Activated naive CD8-positive, alpha-beta T cell treated with anti-CD3 and anti-CD28 coated beads for 36 hours (primary cell): ENCODE measurements at places on chromosomes 16 and 17.

GRCh38 chr16:56625943-56626654 is 518 bp downstream of the MT1E start:
- DNase-seq: no peak

DNA sequence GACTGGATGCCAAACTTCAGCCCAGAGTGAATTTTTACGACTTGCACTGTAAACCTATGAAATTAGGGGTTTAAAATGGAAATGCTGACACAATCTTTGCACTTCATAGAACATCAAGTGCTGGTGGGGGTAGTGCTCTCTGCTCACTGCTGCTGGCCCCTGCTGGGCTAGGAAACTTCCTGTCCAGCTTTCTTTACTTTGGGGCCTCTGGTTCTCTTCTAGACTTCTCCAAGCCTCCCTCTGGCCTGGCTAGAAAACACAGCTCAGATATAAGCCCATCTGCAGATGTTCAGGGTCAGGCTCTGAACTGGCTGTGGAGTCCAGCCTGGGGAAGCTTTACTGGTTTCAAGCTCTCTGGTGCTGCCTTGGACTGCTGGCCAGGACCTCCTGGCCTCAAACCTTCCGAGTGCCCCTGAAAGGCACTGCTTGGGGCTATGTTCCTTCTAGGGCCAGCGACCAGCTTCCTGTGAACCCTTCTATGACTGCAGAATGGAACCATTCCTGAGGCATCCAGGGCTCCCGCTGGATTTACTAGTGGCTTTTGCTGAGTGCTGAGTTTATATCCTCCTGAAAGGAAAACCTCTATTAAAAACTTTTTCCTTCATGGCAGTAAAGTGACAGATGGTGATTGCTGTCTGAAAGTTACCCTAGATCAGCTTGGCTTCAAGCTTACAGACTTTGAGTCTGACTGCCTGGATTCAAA is 59.4 kb downstream of the TBX4 start:
- no peak for DNase-seq

DNA sequence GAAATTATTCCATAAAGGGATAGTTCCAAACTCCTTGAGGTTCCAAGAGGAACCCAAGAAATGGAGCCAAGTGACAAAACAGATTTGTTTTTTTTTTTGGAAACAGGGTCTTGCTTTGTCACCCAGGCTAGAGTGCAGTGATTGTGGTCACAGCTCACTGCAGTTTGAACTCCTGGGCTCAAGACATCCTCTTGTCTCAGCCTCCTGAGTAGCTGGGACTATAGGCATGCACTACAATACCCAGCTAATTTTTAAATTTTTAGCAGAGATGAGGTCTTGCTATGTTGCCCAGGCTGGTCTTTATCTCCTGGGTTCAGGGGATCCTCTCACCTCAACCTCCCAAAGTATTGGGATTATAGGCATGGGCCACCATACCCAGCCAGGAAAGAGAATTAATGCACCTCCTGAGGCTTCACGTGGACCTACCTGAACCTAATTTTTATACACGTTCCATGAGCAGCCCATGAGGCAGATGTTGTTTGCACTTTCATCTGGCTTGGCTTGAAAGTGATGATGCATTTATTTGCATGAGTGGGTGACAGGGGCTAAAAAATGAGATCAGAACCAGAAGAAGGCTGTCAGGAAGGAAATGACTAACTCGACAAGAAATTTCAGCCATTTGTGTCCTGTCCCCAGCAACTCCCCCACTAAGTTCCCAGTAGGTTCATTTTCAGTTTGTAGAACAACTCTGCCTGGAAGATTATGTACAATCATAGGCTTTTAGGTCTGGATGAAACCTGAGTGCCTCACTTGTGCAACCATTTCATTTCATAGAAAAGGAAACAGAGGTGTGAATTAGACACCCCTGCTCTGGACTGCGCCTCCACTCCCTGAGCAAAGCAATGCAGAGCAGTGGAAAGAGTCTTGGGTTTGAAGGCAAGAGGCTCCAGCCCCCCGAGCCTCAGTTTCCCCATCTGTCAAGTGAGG is 10.3 kb upstream of the IRF8 start:
- peak; percentile 55 for DNase-seq

GRCh38 chr16:89035669-89036570 is 57.7 kb upstream of the ACSF3 start:
- no peak for DNase-seq

DNA sequence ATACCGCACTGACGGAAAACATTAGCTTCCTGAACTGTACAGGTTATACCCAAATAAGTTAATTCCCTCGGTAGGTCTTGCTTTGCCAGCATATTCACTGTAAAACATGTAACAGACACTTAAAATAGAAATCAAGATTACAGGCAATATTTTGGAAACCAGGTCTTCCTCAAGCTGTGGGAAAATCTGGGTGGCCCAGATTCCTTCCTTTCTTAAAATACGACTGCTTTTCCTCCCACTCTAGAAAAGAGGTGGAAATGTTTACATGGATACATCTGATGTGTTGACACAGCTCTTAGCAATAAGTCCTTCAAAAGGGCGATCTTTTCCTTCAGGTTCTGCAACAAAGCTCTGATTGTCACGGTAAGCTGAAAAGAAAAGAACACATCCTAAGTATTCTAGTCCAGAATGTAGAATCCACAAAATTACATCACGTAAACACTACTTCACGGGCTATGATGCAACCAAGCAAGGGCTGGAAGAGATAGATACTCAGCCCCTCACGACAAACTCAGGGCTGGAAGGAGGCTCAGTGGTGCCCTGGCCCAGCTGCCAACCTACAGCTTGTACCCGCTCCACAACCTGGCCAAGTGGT is 18.4 kb downstream of the STX8 start:
- DNase-seq: no peak

- DNase-seq: no peak
These were observed 111.1 kb downstream of the SDK2 start for GRCh38 chr17:73533127-73533526.

DNA sequence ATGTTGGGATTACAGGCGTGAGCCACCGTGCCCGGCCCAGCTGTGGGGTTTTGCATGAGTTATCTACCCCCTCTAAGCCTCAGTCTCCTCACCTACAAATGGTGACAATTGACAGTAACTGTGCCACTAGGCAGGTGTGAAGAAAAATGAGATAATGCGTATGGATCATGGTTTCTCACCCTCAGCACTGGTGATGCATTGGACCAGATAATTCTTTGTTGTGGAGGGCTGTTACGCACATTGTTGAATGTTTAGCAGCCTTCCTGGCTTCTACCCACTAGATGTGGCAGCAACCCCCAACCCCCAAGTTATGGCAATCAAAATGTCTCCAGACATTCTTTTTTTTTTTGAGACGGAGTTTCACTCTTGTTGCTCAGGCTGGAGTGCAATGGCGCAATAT is 9.0 kb upstream of the HAPSTR1 start:
- DNase-seq: no peak
